Stimulated activated CD4-positive, alpha-beta T cell treated with anti-CD3 and anti-CD28 coated beads, TNF-alpha, amount 100 ng/mL, for 1 hour (primary cell): ENCODE measurements at places on chromosomes 6 and 20.

DNA sequence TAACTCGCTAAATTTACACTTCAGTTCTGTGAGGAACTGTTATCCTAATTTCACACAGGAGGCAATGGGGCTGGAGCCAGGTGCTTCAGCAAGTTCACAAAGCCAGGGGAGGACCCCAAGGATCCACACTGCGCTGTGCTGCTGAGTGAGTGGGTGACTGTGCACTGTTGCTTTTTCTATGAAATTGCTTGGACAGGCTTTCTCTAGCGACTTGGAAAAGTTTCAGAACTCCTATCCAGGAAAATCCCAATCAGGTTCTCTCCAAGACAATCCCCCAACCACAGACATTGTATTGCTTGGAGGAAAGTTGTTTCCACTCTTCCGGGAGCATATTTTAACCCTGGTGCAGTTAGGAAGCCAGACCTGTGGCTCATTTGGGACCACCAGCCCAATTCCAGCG lies 175.9 kb upstream of the CST7 start:
- no peak for DNase-seq

- no peak for DNase-seq
Measured at GRCh38 chr20:49699200-49699992, 14.3 kb downstream of the B4GALT5 start.

DNA sequence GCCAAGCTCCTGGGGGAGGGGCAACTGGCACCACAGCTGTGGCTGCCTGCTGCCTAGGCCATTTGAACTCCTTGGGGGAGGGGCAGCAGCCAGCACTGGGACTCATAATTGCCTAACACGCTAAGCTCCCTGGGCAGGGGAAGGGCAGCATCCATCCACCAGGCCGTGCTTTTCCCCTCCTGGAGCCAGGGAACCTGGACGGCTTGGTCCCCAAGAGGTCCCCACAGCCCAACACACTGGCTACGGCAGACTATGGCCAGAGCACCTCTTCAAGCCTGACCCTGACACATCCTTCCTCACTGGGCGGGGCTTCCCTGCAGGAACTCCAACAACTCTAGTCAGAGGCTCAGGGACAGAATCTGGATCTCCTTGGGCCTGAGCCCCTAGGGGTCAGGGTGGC lies 269.4 kb downstream of the RNF144B start:
- no peak for DNase-seq

- no peak for DNase-seq
Measured at GRCh38 chr6:96814625-96815024, 22.7 kb downstream of the GPR63 start.

- no peak for DNase-seq
Measured at GRCh38 chr6:134253681-134254080, 64.2 kb downstream of the SGK1 start.

DNA sequence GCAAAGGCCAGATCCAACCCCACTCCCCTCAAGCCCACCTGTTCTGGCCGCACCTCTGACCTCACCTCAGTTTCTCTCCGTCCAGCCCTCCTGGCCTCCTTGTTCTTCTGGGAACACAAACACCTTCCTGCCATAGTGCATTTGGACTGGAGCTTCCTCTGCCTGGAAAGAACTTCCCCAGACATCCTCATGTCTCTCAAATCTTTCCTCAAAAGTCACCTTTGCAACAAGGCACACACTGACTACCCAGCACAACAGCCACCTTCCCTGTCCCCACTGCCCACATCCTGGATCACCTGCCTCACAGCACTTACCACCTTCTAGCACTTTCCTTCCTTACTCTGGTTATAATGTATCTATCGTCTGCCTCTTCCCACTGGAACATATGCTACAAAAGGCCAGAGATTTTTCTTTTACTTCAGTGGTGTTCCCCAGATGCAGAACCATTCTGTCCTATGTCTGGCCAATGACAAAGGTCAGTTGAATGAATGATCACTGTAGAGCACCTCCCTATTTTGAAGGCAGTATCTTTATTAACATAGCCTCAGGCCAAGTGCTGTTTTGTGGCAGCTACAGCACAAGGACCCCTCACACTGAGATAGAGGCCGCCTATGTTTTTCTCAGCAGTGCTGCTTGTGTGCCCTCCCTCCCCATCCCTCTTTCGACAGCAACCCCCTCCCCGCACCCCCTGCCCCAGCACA lies 4.1 kb downstream of the HLA-B start:
- DNase-seq = peak; percentile 6

GRCh38 chr6:25388776-25389175 lies 109.6 kb downstream of the CARMIL1 start:
- DNase-seq = no peak

DNA sequence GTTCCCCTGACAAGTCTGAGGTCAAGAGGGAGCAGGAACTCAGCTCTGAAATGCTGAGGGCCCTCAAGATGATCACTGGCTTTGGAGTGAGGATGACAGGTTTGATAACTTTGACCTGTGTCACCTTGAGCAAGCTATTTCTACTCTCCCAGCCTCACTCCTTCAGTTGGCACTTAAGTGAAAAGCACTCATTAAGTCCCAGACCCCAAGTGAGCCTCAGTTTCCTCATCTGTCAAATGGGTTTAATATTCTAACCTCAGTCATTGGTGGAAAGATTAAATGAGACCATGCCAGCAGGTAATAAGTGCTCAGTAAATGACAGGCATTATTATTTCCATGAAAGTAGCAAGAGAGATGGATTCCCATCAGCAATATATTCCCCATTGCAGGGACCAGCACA lies 14.0 kb downstream of the DEFB132 start:
- DNase-seq = no peak

GRCh38 chr6:134590004-134590403 lies 272.1 kb upstream of the SGK1 start:
- no peak for DNase-seq

- peak; percentile 4 for DNase-seq
Measured at GRCh38 chr6:156686301-156686994, 90.7 kb upstream of the ARID1B start.

GRCh38 chr6:96611342-96611991 lies 48.5 kb downstream of the FHL5 start:
- no peak for DNase-seq

- DNase-seq = no peak
Measured at GRCh38 chr6:139442188-139442671, 67.8 kb upstream of the CITED2 start.

DNA sequence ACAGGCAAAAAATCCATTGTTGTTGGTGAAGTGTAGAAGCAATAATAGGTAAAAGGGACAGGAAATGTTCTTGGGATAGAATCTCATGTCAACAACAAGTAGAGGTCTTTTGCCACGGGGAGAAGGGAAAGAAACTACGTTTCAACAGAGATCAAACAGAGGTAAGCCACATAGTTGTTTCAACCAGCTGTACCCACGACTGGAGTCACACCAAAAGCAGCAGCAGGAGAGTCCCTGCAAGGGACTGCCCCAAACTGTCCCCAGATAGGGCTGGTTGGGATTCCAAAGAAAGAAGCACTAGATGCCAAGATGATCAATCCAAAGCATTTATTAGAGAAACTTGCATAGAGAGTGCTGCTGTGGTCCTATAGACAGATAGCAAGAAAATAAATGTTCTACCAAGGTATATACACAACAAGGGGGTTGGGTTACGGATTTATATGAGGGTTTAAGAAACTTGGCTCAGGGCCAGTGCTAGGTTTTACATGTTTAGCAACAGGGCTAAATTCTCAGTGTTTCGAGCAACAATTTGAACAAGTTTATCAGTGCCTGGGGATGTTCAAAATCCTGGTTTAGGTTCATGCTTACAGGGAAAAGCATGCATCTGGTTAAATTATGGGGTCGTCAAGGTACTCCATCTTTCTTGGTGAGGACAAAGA lies 466.5 kb downstream of the MMUT start:
- no peak for DNase-seq

- peak; percentile 57 for DNase-seq
Measured at GRCh38 chr6:29752451-29753308, 29.4 kb downstream of the HLA-F start.

DNA sequence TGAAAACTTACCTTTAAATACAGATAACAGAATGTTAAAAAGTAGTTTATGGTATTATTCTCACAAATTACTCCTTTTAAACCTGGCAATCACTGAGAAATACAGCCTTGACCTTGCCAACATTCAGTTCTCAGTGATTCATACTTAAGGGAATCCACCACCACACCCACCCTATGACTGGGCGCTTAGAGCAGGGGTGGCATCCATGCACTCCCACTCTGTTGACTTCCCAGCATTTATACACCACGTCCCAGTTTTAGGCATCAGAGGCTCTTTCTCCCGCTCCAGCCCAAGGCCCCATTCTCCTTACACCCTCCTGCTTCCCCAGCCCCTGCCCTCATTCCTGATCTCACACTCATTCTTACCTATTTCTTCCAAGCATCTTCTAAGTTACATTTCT lies 16.3 kb downstream of the TRAF3IP2 start:
- DNase-seq = no peak

GRCh38 chr6:75101896-75102295 lies 104.0 kb downstream of the COL12A1 start:
- DNase-seq = no peak

DNA sequence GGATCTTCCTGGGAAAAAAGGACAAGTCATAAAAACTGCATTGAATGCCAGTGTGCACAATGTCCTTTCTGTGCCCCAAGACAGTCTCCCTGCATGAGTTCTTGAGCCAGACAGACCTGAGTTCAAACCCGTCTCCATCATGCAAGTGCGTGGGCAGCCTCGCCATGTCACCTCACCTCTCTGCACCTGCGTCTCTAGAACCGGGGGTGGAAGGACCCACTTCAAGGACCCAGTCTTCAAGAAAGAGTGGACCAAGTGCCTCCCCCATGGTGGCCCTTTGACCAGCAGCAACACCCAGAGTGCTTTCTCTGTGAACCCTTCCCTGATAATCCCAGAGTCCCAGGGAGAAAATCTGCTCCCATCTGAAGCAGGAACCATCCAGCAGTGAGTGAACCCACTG lies 23.5 kb upstream of the ANGPT4 start:
- no peak for DNase-seq

- DNase-seq = no peak
Measured at GRCh38 chr6:167761794-167762258, 64.9 kb upstream of the AFDN start.

DNA sequence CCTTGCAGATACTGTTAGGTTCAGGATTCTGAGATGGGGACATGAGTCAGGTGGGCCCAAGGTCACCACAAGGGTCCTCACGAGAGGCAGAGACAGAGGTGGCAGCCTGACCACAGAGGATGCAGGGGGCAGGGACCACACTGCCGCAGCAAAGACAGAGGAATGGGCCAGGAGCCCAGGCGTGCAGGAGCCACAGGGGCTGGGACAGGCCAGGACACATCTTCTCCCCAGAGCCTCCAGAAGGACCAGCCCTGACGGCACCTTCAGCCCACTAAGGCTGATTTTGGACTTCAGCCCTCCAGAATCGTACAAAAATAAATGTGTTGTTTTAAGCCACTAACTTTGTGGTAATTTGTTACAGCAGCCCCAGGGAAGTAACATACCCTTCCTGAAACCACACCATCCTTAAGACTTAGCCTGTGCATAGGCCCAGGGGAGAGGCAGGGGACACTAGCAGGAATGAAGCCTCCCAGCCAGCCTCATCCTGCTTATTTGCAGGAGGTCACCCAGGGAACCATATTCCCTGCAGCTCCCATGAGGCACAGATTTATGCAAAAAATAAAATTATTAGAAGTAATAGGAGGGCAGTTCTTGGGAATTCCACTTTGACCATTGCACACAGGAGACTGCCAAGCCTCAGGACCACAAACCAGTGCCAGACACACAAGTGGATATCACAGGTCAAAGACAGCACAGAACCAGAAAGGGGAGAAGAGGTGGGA lies 119.3 kb upstream of the CST7 start:
- DNase-seq = no peak

GRCh38 chr6:137297887-137298286 lies 78.7 kb upstream of the IFNGR1 start:
- no peak for DNase-seq

DNA sequence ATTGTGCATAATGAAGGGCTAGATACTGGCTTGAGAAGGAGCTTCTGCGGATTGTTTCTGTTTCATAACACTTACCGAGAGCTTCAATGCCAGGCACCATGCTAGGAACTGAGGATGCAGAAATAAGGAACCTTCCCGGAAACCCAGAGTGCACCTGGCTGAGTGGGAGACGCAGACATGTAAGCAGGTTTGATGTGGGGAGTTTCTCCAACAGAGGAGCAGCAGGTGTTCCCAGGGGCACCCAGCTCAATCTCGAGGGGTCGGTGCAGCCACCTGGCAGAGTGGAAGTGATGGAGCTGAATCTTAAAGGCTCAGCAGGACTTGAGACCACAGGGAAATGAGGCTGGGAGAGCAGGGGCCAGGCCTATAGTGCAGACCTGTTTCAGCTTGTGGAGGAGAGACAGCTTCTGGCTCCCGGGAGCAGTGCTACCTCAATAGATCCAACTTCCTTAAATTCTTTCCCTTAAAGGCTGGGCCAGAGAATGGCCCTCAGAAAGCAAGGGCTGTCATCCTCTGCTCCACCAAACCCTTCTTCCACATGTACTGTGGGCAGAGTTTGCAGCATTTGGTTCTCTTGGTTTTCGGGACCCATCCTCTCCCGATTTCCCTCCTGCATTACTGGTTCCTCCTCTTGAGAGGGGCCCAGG lies 27.8 kb upstream of the SRC start:
- DNase-seq = no peak
